ENCODE measurements at places on chromosomes 11 and 22.

DNA sequence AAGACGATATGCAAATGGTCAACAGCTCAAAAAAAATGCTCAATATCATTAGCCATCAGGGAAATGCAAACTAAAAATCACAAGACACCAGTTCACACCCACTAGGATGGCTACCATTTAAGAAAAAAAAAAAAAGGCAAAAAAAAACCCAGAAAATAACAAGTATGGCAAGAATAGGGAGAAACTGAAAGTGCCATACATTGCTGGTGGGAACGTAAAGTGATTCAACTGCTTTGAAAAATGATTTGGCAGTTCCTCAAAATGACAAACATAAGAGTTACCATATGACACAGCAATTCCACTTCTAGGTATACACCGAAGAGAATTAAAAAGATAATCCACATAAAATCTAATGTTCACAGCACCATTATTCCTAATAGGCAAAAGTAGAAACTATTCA, 47.5 kb downstream of the PICALM start:
- DNase-seq: no peak

DNA sequence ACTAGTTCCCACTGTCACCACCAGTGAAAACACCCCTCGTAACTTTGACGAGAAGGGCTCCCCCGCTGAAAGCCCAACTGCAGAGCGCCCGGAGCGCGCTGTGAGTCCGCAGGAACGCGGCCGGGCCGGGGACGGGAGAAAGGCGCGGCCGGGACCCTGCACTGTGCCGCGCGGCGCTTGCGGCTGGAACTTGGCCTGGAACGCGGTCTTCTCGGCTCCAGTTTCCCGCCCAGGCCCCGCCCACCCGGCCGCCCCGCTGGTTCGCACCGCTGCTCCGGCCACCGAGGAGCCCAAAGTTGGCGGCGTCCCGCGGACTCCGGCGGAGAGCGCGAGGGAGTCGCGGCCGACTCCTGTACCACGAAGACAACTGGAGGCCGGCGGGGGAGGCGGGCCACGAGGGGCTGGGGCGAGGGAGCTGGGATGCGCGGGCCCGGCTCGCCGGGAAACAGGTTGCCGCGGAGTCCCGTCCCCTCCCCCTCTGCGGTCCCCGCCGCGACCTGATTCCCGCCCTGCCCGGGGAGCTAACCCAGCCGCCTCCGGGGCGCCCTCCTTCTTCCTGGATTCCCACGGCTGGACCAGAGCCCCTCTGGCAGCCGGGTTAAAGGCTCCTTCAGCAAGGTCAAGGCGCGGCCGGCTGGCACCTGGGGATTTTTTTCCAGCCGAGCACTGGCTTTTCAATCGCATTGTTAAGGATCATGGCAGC, 3.4 kb downstream of the TENM4 start:
- no peak for DNase-seq

GRCh38 chr11:133785795-133786340, 59.4 kb downstream of the SPATA19 start:
- DNase-seq: no peak

GRCh38 chr22:24693379-24693778, 81.1 kb downstream of the PIWIL3 start:
- DNase-seq: no peak

DNA sequence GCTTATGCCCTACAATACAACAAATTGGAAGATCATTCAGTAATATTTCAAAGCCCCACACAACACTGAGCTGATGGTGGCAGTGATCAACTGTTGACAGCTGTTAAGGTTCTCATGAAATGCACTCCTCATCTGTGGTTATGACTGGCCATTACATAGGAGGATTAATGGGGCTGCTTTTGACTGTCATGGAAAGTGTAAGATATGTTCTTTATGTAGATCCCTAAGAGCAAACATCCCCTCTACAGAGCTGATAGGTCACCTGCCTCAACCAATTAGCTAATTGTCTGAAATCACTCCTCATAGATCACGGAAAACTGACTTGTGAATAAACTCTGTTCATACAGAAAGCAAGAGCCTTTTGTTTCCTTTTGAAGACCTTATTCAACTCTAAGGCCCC, 78.1 kb downstream of the GAB2 start:
- DNase-seq: no peak

DNA sequence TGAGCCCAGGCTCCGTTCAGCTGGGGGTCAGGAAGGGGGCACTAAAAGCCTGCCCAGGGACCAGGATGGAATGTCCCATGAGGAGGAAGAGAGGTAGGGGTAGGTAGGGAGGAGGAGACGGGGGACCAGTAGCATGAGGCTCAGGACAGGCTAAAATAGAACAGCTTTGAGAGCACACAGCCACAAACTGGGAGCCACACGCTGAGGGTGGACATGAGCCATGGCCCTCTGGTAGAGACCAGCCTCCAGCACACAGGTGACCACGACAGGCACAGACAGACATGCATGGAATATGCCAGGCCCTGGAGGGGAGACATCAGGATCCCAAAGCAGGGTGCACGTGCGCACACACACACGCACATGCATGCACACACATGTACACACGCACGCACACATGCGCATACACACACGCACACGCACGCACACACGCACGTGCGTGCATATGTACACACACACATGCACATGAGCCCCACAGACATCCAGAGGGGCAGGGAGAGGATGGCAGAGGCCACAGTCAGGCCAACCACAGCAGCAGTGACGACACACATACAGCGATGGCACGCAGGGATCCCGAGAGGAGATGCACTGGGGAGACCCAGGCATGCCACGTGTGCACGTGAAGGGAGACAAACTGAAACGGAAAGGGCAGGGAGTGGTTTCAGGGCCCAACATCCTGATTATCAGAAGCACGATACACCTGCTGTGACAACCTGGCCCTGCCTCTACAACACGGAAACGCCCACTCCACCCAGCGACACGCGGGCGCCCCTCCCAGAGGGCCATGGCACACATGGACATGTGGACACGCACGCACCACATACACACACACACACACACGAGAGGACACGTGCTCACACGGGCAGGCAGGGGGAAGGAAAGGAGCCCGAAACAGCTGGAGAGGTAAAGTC, 25.7 kb downstream of the LRRC10B start:
- no peak for DNase-seq

Measured in SK-N-MC (cell line).